ENCODE measurements at places on chromosomes 5 and 9.

DNA sequence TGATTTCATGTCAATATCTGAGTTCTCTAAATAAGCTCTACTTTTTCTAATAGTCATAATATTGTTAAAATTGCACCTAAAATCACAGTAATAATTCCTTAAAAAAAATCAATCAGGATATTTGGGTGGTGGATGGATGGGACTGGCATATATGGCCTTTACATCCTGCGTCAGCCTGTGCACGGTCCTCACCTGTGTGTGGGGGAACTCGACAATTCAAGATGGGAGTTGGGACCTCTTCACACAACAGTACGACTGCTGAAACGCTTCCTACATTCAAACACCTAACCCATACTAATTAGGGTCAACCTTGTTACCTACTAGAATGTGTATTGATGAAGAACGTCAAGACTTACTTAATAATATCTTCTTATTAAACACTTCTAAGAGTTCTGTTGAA is 90.5 kb downstream of the OSMR start:
- no peak for DNase-seq

- no peak for DNase-seq
Measured at GRCh38 chr5:53023969-53024368, 34.8 kb downstream of the ITGA2 start.

DNA sequence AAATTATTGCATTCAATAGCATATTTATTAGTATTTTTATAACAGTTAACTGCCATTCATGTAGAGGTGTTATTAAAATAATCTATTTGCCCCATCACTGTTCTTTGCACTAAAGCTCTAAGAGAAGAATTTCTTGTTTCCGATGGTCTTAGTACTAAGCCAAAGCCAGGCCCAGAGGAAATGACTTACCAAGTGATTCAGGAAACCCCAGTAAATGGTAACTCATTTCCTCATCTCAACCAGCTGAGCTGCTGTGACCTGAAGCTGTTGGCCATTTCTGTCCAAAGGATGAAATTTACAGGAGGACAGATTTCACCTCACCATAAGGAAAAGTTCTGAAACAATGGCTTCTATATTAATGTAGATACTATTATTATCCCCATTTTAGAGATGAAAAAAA is 117.0 kb downstream of the PIK3R1 start:
- no peak for DNase-seq

GRCh38 chr5:25573691-25574090 is 928.9 kb upstream of the CDH10 start:
- DNase-seq, result no peak

- no peak for DNase-seq
Measured at GRCh38 chr5:72265032-72265877, 54.8 kb downstream of the MRPS27 start.
